Activated T-cell treated with anti-CD3 and anti-CD28 coated beads for 48 hours (primary cell): ENCODE measurements at places on chromosomes 13 and 19.

- peak; percentile 60 for DNase-seq
Measured at GRCh38 chr19:40165362-40165937, 25.8 kb upstream of the MAP3K10 start.

- no peak for DNase-seq
Measured at GRCh38 chr13:39688278-39688677, 32.8 kb downstream of the COG6 start.

DNA sequence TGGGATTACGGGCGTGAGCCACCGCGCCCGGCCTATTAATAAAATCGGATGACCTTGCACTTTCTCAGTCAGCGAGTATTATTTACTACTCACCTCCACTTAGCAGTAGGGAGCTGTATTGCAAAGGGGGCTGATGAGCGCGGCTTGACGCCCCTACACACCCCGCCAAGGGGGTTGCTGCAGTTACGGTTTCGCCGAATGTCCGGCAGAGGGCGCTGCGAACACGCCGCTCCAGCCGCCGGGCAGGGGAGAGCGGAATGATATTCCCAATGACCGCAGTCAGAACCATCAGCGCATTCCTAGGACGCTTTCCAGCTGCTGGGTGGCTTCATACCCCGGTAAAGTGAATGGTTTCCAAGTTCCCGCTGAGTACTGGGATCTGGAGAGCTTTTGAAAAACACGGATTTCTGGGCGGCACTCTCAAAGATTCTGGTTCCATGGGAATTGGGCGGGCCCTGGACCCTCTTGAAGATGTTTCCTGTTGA lies 30.0 kb upstream of the TPT1 start:
- DNase-seq, result peak; percentile 39

DNA sequence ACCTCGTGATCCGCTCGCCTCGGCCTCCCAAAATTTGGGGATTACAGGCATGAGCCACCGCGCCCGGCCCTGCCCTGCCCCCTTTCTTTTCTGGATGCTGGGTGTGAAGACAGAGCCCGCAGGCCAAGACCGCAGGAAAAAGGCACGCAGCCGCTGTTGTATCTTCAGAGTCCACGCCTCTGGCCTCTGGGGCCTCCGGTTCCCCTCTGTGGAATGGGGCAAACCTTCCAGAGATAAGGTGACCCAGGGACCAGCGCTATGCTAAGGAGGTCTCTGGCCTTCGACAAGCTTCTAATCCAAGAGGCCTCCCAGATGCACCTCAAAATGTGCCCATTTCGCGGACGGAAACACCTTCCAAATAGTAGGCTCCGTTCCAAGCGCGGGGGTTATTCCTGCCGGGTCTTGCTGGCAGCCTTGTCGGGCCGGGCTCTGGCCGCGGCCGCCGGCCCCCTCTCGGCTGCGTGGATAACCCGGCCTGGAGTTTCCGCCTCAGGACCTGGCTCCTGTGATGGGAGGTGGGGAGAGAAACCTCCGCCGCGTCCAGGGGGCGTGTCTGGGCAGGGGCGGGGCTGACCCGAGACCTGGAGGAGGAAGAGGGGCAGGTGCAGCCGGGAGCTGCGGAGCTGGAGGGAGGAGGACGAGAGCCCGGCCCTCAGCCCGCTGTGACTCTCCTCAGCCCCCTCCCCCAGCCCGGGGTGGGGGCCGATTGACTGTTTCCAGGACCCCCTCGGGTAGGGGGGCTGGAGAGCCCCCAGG lies 13.1 kb downstream of the TJP3 start:
- peak; percentile 87 for DNase-seq

DNA sequence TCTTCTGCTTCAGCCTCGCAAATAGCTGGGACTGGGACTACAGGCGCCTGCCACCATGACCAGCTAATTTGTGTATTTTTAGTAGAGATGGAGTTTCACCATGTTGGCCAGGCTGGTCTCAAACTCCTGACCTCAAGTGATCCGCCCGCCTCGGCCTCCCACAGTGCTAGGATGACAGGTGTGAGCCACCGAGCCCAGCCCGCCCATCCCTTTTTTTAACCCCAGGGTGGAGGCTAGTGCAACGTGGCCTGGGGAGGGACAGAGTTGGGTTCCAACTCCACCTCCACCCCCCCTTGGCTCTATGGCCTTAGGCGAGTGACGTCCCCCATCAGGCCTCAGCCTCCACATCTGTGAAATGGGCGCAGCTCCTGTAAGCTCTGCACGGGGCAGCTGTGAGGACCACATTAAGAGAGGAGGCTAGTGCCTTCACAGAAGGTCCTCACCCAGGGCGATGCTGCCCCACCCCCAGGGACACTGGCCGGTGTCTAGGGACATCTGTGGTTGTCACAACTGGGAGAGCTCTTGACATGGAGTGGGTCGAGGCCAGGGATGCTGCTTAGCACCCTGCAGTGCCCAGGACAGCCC lies 37.7 kb downstream of the SMIM24 start:
- DNase-seq, result no peak

DNA sequence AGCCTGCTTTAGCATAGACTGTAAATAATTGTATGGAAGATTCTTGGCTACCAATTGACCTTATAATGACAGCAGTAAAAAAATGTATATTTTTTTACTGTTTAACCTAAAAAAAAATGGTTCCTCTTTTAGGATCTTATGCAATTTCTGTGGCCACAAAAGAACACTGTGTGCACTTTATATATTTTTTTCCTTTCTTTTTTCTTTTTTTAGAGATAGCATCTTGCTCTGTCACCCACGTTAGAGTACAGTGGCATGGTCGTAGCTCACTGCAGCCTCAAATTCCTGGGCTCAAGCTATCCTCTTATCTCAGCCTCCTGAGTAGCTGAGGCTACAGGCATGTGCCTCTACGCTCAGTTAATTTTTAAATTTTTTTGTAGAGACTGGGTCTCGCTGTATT lies 6.1 kb downstream of the FLT3 start:
- DNase-seq, result no peak

- no peak for DNase-seq
Measured at GRCh38 chr13:71871176-71871754, 4.3 kb upstream of the DACH1 start.

DNA sequence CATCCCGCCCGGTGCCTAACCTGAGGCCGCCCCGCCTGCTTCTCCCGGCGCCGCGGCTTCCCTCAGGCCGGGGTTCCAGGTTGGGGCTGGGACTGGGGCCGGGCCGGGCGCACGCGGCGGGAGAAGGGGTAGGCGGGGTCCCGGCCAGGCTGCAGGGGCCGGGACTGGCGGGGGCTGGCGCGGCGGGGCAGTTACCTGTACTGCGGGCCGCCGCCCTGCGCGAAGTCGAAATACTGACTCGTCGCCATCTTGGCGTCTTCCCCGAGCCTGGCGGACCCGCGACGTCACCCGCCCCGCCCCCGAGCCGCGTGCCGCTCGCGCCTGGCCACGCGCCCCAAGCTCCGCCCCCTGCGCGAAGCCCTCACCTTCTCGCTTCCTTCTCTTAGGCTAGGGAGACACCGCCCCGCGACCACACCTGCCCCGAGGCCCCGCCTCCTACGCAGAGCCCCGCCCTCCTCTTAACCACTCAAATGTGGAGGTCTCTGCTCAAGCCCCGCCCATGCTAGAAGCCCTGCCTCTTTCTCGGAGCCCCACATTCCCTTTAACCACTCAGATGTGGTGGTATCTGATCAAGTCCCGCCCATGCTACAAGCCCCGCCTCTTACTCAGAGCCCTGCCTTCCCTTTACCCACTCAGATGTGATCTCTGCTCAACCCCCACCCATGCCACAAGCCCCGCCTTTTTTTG lies at the start of gene ZFR2:
Gene ZFR2 (minus strand): TSS at position 269 of the 687 bp plus-strand sequence. CDS start 21 bp downstream, at position 248.
- peak; percentile 21 for DNase-seq

DNA sequence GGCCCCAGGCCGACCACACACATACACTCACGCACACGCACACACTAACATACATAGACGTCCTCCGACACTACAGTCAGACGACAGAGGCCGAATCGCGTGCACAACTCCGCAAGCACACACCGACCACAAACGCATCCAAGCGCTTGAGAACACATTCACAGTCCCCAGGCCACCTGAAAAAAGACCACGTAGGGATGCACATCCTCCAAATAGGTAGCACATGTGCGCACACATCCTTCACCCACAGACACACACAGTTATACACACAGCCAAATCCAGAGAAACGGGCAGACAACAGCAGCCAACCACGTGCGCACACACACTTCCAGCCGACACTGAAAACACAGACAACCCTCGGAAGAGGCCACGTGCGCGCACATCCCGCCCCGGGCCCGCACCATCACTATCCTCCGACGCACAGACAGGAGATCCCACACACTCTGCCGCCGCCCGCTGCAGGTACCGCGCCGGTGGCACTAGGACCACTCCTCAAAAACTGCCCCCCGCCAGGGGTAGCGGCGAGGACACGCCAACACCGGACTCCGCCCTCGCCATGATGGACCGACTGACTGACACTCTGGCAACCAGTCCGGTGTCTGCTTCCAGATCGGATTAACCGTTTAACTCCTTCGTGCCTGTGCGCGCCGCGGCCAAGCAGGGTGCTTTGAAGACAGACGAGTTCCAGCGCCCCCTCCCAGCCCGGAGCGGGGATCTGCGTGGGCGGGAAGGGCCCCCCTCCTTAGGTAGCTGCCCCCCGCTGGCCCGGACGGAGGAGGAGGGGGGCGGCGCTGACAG lies 493 bp upstream of the PDE4A start:
- DNase-seq, result peak; percentile 42

- DNase-seq, result no peak
Measured at GRCh38 chr13:74770361-74770760, 636.2 kb upstream of the KLF12 start.

GRCh38 chr13:110737555-110737954 lies 24.1 kb downstream of the ING1 start:
- DNase-seq, result no peak

- no peak for DNase-seq
Measured at GRCh38 chr13:78102121-78102677, 183.6 kb upstream of the EDNRB start.

- no peak for DNase-seq
Measured at GRCh38 chr19:29544656-29545360, 19.0 kb downstream of the VSTM2B start.

- DNase-seq, result no peak
Measured at GRCh38 chr19:55453511-55454260, 7.8 kb downstream of the ISOC2 start.

DNA sequence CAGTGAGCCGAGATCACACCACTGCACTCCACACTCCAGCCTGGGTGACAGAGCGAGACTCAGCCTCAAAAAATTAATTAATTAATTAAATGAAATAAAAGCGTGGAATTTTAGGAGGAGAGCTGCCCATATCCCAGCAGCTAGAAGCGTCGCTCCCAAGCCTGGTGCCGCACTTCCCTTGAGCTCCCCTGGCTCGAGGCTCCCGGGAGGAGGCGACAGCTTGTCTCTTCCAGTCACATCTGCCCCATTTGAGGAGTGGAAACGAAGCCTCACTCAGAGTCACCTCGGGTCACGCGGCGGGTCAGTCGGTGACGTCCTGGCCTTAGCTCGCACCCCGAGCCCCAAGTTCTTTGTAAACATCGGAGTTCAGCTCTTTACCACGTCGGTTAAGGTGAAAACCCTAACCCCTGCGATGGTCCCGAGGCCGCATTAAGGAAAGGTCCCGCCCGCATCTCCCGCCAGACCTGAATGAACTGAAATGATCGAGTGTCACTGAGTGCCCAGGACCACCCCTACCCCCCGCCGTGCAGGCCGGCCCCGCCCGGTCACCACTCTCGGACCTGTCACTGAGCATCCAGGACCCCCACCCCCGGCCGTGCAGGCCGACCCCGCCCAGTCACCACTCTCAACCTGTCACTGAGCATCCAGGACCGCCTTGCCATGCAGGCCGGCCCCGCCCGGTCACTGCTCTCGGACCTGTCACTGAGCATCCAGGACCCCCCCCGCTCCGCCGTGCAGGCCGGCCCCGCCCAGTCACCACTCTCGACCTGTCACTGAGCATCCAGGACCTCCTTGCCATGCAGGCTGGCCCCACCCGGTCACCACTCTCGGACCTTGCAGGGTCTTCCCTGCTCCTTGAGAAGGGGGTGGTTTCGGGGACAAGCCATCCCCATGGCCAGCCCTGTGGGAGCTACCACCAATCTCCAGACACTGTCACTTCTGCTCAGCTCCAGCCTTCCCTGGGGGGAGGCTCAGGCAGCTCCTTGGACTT lies 176.9 kb downstream of the KDM4B start:
- no peak for DNase-seq

DNA sequence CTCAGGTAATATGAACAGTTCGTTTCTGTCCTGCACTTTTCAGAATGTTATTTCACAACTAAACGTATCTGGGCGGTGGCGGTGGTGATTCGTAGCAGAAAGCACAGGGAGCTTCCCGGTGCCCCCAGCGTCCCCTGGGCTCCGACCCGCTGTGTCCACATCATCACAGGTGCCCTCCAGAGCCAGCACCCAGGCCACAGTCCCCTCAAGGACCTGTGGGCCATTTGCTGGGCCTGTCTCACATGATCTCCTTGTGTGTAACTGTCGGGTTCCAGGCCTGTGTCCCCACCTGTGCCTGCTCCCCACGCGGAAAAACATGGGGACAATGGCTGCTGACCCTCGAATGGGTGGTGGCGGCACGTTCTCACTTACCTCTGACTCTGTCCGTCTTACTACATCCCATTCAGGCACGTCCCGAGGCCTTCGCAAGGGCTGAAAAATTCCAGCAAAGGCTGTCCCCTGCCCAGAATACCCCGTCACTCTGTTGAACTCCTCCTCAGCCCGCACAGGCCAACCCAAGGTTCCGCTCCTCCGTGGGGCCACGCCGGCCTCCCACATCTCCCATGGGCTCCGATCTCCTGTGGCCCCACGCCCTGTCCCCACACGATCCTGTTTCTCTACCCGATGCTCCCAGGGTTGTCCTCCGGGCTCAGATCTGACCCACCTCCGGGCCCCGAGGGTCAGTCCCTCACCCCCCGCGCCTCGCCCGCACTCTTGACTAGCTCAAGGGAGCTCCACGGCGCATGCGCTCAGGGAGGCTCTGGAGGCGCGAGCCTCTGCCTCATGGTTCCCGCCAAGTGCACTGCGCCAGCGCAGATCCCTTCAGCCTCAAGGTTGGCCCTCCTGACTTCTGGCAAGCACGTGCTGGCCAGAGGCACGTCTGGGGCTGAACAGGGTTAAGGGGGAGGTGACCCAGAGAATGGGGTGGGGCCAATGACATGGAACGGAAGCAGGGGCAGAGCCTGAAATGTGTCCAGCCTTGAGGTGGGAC lies 21.2 kb downstream of the DEDD2 start:
- DNase-seq, result no peak

DNA sequence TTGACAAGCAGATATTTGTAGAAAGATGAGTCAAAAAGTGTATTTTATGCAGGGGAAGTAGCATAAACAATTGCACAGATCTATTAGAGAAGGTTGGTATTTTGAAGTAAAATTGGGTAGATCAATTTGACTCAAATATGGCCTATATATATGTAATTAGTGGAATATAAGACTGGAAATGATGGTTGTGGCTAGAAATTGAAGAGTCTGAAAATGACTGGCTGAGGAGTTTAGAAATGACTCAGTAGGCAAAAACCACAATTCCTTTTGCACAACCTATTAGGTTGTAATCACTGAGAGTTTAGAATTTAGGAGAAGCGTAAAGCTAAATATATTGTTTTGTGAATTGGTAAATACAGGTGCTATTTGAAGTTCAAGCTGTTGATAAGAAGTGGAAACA lies 622.6 kb upstream of the PCDH20 start:
- no peak for DNase-seq

GRCh38 chr13:95150555-95150954 lies 150.7 kb downstream of the ABCC4 start:
- no peak for DNase-seq
